ENCODE measurements at places on chromosomes 11 and 22. TPM values are rescaled to one million over a fixed set of nuclear protein-coding genes. Genes with fewer than 3 reads are reported as not detected.

- DNase-seq = no peak
Measured at GRCh38 chr11:47152953-47153950, 23.4 kb downstream of the ARFGAP2 start.

DNA sequence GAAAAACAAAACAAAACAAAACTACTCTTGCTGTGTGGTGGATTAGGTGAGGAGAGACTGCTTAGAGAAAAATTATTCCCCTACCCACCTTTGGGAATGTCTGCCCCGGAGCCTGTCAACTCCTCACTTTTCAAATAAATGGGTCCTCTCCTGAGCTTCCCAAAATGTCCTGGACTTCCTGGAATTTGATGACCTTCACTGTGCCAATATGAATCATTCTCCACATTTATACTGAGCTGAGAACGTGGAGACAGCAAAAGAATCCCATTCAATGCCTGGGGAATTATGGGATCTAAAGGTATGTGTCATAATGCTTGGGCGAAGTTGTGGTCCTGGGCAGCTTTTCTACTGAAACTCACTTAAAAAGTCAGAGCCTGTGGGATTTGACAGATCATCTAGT lies 136.8 kb downstream of the KIF18A start:
- DNase-seq = no peak

Gene CARD16
- 0.81 TPM for total RNA-seq

Gene TRIM49D1
- total RNA-seq = not detected

Gene OR2AT4
- not detected for total RNA-seq

DNA sequence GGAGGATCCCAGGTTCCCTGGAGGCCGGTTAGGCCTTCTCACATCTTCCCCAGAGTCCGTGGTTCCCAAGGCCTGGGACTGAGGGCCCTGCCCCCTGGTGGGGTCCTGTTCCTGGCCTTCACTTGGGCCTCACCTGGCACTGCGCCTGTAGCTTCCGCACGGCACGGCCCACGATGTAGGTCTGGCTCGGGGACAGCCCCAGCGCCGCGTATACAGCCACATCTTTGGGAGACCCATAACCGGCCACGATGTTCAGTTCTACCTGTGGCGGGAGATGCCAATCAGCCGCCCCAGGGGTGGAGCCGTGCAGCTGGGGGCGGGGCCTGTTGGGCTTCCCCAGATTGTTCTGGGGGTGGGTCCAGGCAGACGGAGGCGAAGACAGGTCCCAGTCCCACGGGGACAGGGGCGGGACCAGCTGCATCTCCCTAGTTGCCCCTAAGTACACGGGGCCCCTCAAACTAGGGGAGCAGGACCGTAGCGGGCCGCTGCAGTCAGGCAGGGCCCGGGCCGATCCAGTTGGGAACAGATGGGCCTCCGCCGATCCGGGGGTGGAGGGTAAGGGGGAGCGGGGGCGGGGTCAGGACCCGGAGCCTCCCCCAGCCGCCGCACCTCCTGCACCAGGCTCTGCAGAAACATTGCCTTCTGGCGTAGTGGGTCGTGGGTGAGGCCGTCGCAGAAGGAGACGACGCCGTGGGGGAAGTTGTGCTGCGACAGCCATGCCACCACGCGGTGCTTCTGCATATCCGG lies 10.1 kb downstream of the AIP start:
- DNase-seq = no peak

DNA sequence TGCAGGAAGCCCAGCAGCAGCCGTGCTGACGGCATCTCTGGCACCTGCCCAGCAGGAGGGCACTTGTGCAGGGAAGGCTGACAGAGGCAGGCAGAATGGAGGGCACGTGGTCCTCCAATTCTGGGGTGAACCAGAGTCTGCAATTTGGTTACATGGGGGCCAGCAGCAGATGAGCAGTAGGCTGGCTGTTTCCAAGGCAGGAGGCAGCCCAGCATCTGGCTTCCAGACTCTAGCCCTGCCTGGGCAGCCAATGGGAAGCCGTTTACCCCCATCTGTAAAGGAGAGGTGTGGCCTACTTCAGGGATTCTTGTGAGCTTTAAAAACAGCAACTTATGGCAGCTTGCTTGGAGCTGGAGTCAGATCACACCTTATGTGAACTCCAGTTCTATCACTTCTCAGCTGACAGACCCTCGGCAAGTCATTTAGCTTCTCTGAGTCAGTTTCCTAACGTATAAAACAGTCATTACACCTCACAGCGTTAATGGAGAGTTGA lies 27.9 kb upstream of the RASL10A start:
- no peak for DNase-seq

Gene TENM4
- 13.3 TPM for total RNA-seq

GRCh38 chr11:79054636-79055035 lies 386.2 kb downstream of the TENM4 start:
- DNase-seq = no peak

DNA sequence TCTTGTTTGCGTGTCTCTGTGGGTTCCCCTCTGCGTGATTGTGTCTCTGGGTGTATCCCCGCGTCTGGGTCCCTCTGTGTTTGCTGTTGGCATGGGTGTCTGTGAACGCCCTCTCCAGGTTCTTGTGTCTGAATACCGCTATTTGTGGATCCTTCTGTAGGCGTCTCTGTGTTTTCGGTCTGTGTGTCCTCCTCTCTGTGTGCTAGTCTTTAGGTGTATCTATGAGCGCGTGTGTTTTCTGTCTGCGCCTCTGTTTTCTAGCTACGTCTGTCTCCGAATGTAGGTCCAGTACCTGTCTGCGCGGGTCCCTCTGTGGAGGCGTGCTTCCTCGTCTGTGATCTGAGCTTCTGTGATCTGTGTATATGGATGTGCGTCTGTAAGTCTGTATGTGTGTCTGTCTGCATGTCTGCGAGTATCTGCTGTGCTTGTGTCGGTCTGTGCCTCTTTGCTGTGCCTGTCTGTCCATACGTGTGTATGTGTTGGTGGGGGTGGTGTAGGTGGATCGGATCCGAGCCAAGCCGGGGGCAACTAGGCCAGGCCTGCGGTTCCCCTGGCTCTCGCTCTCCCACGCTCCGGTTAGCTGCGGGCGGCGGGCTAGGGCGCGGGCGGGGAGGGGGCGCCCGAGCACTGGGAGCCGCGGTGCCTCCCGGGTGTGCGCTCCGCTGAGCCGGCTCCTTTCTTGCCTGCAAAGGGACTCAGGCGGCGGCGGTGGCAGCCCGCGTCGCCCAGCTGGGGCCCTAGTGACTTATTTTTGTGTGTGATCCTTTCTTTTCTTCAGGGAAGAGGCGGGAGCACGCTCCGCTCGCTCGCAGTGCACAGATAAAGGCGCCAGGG lies 105.3 kb upstream of the E2F8 start:
- no peak for DNase-seq

- DNase-seq = no peak
Measured at GRCh38 chr11:104771763-104772162, 126.5 kb downstream of the CASP12 start.

DNA sequence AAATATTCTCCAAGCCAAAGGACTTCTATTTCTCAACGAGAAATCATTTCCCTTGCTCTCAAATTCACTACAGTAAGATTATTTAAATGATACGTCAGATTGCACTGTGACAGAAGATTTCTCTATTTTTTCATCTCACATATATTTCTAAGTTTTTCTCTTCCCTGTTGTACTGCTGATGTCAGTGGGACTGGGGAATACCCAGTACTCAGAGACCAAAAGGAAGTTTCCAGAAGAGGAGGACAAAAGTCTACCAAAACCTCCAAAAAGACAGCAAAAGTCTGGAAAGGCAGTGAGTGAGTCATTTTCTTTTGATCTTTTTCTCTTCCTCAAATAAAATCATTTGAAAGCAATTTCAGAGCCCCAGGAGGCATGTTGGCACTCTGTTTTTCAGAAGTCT lies 149.8 kb upstream of the PITPNB start:
- DNase-seq = no peak

Gene SAA2
- total RNA-seq = 2.0 TPM

DNA sequence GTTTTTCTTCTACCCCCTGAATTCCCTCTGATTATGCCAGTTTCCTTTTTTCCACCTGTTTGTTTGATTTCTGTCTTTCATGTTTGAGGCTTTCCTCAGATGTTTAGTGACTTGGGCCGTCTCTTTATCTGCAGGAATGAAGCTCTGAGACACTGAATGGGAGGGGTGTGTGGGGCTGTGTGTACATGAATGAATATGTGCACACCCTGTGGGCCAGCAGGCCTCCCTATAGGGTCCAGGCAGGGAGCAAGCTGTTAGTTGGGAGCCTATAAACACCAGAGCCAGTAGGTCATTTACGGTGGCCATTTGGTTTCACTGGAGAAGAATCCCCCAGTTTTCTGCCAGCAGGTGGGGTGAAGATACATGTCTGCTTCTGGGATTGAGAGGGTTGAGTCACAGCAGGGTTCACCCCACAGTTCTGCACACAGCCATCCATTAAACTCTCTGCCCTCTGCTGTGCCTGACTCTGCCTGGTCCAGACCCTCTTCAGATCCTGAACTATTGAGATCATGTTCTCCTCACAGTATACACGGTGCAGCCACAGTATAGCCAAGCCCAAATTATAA lies 34.8 kb downstream of the BARX2 start:
- DNase-seq = no peak

Gene TSGA10IP
- total RNA-seq = not detected

Gene DCHS1
- total RNA-seq = 62.3 TPM

GRCh38 chr11:21543901-21544300 lies 649.0 kb upstream of the ANO5 start:
- DNase-seq = no peak

GRCh38 chr22:23182309-23183060 lies 2.2 kb downstream of the BCR start:
- DNase-seq = no peak

Gene ASPHD2
- 1.6 TPM for total RNA-seq

GRCh38 chr11:130161441-130162145 lies 2.0 kb downstream of the ST14 start:
- no peak for DNase-seq

DNA sequence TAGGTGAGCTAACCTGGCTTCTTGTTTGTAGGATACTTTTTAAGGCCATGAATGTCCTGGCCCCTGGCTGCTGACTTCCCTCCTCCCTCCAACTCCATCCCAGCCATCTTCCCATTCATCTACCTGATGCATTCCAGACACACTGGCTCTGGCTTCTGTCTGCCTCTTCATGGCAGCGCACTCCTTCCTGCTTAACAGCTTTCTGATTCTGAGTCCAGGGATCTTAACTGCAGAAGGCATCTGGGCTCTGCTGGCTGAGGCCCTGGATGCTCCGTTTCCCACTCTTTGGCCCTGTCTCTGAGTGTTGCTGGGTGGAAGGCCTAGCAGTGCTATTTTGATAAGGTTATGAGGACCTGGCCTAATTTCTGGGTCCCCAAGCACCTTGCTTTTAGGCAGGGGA lies 1.8 kb upstream of the THY1 start:
- DNase-seq = no peak

Gene TRIM49
- total RNA-seq = not detected

Gene KRTAP5-5
- total RNA-seq = not detected

Gene BLID
- 24.6 TPM for total RNA-seq

GRCh38 chr22:33835265-33835664 lies 85.0 kb downstream of the LARGE1 start:
- DNase-seq = no peak

DNA sequence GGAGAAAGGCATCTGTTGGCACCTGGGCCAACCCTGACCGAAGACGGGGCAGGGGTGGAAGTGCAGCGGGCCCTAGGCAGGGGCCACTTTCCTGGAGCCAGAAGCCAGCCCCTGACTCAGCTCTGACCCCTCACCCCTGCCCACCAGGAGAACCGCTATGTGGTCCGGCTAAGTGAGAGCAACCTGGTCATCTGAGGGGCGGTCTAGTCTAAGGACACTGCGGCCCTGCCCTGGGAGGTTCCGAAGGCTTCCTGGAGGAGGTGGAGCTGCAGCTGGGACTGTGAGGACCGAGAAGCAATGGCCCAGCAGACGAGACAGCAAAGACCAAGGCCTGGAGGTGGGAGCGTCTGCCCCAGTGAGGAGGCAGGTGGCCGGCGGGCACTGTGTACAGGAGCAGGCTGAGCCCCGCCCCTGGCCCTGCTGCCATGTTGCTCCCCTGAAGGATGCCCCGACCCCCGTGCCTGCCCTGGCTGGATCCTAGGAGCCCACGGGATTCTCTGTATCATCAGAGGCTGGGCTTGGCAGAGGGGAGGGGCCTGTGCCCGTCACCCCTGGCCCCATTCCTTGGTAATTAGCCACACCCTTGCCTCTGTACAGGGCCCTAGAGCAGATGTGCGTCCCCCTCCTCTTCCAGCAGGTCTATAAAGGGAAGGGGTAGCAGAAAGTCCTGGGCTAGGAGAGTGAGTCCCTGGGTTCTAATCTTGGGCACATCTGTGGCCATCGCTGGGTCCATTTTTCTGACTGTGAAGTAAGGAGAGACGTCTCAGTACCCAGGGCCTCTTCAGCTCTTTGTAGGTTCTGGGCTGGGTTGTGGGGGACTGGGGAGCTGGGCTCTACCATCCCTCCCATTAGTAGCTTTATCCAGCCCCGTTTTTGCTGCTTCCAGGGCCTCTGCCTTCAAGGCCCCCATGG lies 19.4 kb downstream of the RELT start:
- no peak for DNase-seq

Gene SMPD1
- 51.3 TPM for total RNA-seq

DNA sequence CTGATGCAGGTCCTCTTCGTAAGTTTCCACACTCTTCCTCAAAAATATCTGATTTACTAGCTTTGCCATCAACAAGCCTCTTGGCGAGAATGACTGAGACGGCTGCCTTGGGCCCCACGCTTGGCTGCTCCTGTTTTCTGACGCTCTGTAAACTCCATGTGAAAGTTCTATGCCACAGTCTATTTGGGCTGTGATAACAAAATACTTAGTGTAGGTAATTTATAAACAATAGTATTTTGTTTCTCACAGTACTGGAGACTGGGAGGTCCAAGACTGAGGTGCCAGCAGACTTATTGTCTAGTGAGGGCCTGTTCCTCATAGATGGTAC lies 123.2 kb upstream of the SORL1-AS1 start:
- no peak for DNase-seq
